Stimulated activated CD4-positive, alpha-beta T cell treated with anti-CD3 and anti-CD28 coated beads, Interleukin-2, amount 100 ng/mL, for 4 hours (primary cell): ENCODE measurements at places on chromosomes 6 and 20.

GRCh38 chr6:20916086-20916485 is 381.8 kb downstream of the CDKAL1 start:
- DNase-seq, result no peak

GRCh38 chr6:127641905-127642304 is 64.9 kb downstream of the C6orf58 start:
- no peak for DNase-seq

DNA sequence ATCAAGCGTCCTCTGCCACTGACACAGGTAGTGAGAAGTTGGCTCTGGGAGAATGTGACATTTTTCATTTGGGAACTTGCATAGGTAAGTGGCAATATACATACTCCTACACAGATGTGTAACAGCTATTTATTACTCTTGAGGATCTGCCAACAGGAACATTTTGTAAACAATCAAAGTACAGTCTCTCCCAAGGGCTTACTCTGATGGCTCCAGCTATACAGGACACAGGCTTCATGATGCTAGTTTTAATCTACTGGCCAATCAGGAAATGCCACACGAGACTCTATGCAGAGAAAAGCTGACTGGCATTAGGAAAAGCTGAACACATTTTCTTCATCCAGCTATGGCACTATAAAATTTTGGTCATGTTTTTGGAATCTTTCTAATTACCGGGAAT is 57.8 kb downstream of the POPDC3 start:
- DNase-seq, result no peak

GRCh38 chr6:32796848-32797776 is 19.7 kb downstream of the HLA-DOB start:
- DNase-seq, result peak; percentile 56

- no peak for DNase-seq
Observed at GRCh38 chr6:21158149-21158548, 435.4 kb upstream of the SOX4 start.

- no peak for DNase-seq
Observed at GRCh38 chr6:128657181-128657580, 136.8 kb upstream of the PTPRK start.

- no peak for DNase-seq
Observed at GRCh38 chr20:61801857-61802442, 263.7 kb downstream of the TAF4 start.

DNA sequence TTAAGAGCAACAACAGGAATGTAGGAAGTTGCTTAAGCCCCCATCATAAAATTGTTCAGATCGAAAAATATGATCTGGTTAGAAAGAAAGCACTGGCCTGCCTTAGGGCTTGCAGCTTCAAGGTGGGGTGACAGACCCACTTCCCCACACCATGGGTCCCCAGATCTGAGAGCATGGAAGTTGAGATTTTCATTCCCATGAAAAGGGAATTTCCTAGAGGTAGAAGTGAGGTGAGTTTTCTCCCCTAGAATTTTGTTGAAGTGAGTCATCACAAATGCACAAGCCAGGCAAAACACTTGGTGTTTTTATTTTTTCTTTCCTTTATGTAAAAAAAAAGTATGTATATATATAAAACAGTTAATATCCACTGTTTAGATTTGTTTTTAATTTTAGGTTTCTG is 213.6 kb upstream of the SUPT3H start:
- no peak for DNase-seq

GRCh38 chr20:63462244-63462643 is 10.2 kb downstream of the KCNQ2 start:
- no peak for DNase-seq

DNA sequence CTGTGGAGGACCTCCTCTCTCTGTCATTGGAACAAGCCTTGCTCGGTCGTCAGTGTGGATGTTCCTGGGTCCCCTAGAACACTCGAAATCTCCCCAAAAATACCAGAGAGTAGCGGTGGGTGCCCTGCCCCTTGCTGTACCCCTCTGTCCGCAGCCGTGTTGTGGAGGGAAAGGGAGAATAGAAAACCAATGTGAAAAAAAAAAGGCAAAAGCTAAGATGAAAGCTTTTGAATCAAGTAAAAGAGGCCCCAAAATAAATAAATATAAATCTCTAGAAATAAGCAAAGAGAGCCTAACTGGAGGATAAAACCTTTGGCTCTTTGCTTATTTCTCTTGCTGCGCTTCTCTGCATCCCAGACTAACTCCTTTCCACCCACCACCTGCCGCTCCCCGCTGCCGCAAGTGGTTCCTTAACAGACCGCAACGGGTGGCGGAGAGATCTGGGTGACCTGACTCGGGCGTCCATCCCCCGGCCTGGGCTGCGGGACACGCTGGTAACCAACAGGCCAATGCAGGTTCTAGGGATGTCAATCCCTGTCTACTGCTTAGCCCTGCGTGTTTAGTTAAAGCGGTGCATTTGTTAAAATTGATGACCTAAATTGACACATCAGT is 110.0 kb downstream of the GPX5 start:
- no peak for DNase-seq

GRCh38 chr6:54403096-54403495 is 94.9 kb downstream of the TINAG start:
- no peak for DNase-seq

DNA sequence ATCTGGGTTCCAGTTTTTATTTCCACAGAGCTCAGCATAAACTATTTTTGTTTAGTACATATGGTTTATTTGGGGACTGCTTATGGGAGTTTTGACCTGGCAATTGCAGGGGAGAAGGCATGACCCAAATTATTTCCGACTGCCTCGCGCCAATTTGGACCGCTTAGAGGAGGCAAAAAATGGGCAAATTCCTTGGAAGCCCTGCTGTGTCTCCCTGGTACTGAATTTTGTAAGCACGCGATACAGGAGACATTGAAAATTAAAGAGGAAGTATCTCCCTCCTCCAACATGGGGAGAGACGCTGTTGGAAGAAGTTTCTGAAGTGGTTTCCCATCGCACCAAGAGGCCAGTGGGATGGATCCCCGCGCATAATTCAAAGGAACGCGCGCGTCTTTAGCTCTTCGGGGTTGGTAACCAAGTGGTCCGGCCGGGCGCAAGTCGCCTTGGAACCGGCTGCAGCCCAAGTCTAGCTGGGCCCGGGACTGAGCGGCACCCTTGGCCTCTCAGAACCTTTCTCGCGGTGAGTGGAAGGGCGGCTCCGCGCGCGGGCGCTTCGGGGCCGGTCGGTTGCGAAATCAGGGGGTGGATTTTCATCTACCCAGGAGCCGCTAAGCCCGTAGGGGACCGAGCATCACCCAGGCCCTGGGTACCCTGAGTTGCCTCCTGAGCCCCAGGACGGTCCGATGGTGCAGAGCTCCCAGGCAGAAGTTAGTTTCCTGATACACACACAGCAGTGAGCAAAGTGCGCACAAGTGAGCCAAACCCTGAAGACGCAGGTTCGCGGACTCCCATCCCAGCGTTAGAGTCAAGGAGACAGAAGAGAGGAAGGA is 6.2 kb downstream of the NKX2-2 start:
- DNase-seq, result no peak

GRCh38 chr6:90403489-90404381 is 107.1 kb upstream of the BACH2 start:
- no peak for DNase-seq

- no peak for DNase-seq
Observed at GRCh38 chr6:166751051-166751595, 124.1 kb upstream of the RPS6KA2 start.

DNA sequence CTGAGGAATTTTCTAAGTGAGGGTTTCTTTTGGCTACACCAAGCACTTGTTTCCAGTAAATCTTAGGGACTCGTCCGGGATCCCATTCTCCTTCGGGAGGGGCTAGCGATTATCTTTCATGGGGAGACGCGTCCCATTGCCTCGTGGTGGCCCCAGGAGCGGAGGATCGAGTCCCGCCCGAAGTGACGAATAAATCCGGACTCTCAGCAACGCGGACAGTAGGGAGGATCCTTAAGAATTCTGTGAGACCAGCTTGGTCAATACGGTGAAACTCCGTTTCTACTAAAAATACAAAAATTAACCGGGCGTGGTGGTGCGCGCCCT is 69.1 kb upstream of the PRSS16 start:
- no peak for DNase-seq

DNA sequence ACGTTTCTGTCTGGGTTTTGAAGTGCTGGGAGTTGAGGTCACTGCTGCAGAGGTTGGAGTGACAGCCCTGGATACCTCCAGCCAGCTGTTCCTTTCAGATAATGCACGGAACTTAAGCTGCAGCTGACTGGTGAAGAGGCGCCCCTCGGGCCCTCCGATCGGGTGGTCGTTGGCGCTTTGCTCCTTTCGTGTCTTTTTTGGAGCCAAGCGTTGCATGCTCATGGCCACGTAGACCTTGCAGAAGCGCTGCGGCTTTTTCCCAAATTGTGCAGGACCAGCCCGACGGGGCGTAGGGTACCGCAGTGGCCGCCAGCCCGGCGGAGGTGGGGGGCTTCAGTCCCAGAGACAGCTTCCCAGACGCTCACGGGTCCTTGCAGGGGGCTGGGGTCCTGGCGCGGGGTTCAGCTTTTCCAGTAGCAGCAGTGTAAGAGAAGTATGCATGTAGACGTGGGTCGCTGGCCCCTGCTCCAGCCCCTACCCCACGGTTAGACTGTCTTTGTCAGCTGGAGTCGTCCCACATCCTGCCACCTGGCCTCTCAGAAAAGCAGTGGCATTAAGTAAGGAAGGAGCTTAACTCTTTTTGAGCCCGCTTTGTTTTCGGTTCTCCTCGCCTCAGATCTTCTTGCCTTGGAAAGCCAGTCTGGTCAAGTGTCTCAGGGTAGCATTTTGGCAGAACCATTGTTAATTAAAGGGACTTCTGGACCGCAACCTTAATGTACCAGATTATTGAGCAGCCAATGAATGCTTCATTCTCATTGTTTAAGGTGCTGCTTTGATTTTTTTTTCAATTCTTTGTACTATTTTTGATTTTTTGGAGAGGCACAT is 838 bp downstream of the TNFAIP3 start:
- DNase-seq, result no peak

DNA sequence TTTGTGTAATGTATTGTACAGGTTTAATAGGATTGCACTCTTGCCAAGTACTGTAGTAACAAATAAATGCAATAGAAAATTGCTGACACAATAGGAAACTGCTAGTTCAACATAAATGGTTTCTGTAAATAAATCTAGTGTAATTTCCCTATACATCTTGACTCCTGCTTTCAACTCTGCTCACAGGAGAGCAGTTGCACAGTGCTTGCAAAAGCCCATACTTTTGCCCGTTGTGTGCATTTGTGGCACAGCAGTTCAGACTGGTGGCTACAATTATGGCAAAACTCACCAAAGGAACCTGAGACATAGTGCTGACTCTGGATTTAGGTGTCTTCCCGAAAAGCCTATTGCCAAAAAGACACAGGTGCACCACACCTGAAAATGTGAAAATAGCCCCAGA is 953.3 kb upstream of the SLC35B3 start:
- no peak for DNase-seq

- DNase-seq, result no peak
Observed at GRCh38 chr6:82786248-82786647, 279.4 kb downstream of the UBE3D start.

- no peak for DNase-seq
Observed at GRCh38 chr6:136769759-136770158, 22.5 kb downstream of the MAP3K5 start.

DNA sequence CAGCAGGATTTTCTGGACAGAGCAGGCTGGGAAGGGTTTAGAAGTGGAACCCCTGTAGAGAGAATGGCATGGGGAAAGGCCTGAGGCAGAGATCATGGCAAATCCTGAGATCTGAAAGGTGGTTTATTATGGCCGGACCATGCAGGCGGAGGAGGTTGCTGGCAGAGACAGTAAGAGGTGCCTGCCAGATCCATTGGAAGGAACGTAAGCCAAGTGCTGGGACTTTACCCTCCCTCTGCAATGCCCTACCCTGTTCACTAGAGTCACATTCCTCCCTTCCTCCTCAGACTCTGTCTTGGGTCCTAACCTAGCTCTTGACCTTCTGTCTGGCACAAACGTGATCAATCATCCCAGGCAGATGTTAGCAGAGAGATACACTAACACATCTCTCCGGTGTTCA is 66.4 kb upstream of the SLC22A23 start:
- no peak for DNase-seq

GRCh38 chr6:15588971-15589634 is 73.7 kb downstream of the DTNBP1 start:
- no peak for DNase-seq

DNA sequence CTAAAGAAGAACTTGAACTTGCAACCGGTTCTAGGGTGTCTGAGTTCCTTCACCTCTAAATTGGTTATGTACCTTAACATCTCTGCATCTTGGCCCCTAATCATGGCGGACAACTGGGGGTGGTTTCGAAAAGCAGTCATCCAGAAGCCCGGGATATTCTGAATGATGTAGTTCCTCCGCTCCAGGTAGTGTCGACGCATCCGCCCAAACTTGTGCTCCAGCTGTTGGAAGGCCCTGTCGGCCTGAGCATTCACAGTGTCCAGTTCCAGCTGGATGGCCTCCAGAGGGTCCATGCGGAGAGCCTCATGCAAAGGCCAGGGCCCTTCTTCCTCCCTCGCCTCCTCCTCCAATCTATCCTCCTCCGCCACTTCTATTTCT is 887 bp downstream of the TSPYL1 start:
- DNase-seq, result no peak

GRCh38 chr20:40565682-40566040 is 123.4 kb downstream of the MAFB start:
- no peak for DNase-seq

DNA sequence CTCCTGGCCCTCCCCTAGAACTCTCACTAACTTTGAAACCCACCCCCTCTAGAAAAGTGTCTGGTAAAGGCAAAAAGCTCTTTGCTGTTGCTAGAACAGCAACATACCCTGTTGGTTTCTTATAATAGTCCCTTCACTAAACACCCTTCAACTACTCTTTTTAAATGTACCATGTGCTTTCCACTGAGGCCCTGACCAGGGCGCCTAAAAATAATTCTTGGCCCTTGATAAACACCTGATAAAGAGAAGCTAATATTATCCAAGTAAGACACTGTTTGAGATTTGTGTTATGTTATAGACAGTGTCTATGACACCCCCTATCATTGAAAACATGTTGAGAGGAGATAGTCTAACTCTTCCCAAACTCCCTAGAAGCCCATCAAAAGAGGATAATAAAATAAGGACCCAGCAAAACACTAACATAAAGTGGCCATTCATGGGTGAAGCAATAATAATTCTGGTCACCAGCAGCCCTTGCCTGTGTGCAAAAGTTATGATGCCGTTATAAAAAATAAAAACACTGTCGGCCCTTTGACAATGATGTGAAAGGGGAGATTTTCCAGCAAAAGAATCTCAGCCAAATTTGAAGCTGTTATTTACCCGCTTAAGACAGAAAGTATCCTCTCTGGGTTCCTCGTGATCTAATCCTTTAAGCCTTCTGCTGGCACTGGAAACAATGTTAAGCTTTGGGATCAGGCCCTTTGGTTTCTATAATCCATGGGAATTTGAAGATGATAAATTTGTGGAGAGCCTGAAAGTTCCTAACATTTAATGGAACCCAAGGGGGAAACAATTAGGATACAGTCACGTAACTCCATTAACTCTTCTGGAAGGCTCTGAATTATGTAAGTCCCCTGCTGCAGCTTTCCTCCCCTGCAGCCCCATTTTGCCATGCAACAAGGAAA is 122.6 kb upstream of the PLCB4 start:
- no peak for DNase-seq
